H7 (cell line): ENCODE measurements at places on chromosomes 3 and 15.

- DNase-seq = no peak
These were observed 486.3 kb downstream of the SHQ1 start for GRCh38 chr3:72361990-72362389.

DNA sequence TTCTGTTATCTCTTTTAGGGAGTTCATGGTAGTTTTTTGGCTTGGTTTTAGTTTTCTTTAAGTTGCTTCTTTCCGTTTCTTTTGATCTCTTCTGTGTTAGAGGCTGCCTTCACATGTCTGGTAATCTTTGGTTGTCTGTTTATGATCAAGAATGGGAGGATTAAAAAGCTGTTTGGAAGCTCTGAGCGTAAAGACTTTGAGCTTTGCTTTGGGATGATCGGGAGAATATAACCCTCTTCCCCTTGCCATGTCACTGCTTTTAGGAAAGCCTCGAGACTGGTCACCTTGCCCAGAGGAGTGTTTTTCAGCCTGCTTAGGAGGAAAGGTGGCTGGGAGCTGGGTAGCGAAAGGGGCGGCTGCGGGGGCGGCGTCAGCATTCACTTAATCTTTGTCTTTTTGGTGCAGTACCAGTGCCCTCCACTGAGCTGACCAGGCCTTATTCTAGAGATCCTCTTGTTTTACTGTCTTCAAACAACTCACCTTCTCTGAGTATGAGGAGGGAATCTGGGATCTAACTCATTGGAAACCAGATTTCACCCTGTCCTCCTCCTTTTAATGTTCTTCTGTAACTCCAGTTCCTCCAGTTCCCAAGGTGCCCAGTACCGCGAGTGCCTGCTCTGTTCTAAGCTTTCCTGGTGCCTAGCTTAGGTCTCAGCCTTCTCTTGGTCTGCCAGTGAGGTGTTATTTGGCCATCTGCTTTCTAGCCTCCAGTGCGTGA, 15.5 kb downstream of the TATDN2 start:
- DNase-seq = peak; percentile 87

- no peak for DNase-seq
These were observed 62.5 kb upstream of the EPHB3 start for GRCh38 chr3:184498986-184499606.

GRCh38 chr3:160193644-160194192, 31.5 kb upstream of the C3orf80 start:
- no peak for DNase-seq
